ENCODE measurements at places on chromosomes 11 and 22.

- DNase-seq = no peak
Observed at GRCh38 chr11:66002648-66003225, 434 bp downstream of the BANF1 start.

GRCh38 chr11:3684129-3684818, 13.1 kb upstream of the CHRNA10 start:
- no peak for DNase-seq

- no peak for DNase-seq
Observed at GRCh38 chr22:20083891-20084546, 4.0 kb downstream of the DGCR8 start.

GRCh38 chr22:38735126-38735464, 20.7 kb downstream of the SUN2 start:
- no peak for DNase-seq

- DNase-seq = no peak
Observed at GRCh38 chr11:117945047-117945810, 16.0 kb upstream of the TMPRSS13 start.

- DNase-seq = no peak
Observed at GRCh38 chr22:46734830-46735453, 3.1 kb downstream of the CERK start.

- no peak for DNase-seq
Observed at GRCh38 chr11:64910451-64911093, 6.4 kb downstream of the ATG2A start.

GRCh38 chr11:17498475-17498874, 21.8 kb upstream of the ABCC8 start:
- no peak for DNase-seq

DNA sequence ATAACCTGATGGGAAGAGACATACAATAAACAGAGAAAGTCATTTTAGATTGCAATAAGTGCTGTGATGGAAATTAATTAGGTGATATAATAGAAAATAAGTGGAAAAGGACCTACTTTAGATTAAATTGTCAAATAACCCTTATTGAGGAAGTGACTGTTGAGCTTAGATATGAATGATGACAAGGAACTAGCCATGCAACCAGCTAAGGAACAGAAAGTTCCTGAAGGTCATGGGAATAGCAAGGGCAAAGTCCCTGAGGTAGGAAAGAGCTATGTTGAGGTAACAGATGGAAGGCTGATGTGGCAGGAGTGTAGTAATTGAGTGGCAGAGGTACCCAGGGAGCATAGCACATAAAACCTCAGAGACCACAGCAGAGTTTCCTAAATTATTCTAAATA, 135.2 kb downstream of the WNT11 start:
- DNase-seq = no peak

GRCh38 chr11:17700991-17701390, 18.4 kb upstream of the MYOD1 start:
- DNase-seq = no peak

DNA sequence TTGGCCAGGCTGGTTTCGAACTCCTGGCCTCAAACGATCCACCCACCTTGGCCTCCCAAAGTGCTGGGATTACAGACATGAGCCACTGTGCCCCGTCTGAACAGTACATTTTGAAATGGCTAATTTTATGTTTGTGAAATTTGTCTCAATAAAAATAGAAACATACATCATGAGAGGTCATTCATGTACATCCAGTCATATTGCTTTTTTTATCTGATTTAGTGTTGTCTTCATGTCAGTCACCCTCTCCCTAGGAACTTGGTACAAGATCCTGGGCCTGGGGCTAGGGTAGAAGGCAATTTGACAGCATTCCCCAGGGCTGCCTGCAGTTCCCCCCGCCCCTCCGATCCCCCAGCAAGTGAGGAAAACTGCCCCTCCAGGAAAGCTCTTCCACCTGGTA, 46.6 kb upstream of the RBFOX2 start:
- DNase-seq = no peak

DNA sequence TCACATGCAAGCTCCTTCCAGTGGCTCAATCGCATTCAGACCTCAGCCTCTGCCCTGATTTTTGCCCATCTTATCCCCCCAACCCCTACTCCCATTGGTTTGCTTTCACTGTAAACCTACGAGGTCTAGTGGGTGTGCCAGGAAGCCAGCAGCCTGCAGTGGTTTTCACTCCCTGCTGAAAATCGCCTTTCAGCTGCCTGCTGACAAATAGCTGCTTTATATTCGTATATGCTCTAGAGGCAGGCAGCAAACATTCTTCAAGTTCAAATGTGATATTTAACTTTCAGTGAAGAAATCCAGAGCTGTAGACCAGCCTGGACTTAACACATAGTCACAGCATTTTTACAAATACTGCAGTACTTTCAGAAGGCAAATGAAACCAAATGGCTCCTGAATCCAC, 92.8 kb upstream of the APOA1 start:
- no peak for DNase-seq

GRCh38 chr11:44507896-44508445, 57.5 kb upstream of the CD82 start:
- no peak for DNase-seq

DNA sequence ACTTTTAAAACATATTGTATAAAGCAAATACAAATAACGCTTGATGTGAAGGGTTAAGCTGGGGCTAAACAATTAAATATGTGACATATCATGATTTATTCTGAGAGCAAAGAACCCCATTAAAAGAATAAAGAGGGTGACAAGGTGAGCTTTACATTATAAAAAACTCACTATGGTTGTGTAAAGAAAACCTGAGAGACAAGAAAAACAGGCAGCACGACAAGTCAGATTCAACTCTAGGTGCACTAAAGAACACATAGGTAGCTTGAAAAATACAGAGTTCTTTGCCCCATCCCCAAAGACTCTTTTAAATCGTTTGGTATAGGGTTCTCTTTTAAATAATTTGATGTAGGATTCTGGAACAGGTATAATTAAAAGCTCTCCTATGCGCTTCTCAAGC, 63.5 kb downstream of the LUZP2 start:
- no peak for DNase-seq

DNA sequence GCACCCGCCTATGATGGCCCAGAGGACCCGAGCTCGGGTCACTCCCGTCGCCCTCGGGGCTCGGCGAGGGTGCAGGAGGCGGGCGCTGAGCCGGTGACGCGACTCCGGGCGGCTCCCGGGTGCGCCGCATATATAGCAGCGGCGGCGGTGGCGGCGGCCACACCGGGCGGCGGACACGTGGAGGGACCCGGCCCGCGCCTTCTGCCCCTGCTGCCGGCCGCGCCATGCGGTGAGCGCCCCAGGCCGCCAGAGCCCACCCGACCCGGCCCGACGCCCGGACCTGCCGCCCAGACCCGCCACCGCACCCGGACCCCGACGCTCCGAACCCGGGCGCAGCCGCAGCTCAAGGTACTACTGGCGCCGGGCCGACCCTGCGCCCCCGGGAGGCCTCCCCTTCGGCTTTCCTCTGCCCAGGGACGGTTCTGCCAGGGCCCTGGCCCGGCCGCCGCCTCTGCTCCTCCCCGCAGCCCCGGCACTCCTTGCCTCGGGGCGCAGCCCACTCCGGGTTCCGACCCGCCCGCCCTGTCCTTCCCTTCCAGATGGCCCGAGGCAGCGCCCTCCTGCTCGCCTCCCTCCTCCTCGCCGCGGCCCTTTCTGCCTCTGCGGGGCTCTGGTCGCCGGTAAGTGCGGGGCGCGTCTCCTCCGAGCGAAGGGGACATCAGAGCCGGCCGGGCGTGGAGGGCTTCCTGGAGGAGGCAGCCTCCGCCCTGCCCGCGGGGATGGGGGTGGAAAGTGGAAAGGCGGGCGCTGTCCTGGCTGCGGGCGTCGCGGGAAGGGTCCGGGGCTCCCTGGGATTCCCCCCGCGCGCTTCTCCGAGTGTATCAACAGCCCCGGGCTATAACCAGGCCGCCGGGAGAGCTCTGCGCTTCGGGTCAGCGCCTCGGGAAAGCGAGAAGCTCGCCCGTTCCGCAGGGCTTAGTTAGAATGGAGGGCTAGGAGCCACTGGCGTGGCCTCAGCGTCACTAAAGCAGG, at the start of gene GAL:
Gene GAL (plus strand): TSS at position 160 of the 972 bp plus-strand sequence. CDS start 380 bp downstream, at position 540.
- DNase-seq = no peak

- no peak for DNase-seq
Observed at GRCh38 chr11:69075421-69076128, 26.8 kb downstream of the TPCN2 start.

DNA sequence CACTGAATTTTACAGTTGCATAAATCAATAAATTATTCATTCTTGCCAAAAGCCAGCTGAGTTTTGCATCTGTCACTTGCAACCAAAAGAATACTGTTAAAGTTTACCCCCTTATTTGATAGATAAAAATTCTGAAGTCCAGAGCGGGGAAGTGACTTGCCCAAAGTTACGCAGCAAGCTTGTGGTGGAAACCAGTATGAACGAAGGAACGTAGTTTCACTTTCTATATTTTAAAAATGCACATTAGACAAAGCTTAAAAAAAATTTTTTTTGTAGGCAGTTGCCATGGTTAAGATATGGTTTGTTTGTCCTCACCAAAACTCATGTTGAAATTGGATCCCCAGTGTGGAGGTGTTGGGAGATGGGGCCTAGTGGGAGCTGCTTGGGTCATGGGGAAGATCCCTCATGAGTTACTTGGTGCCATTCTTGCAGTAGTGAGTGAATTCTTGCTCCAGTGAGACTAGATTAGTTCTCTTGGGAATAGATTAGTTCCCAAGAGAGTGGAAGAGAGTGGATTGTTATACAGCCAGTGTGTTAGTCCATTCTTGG, 46.3 kb upstream of the SEZ6L start:
- DNase-seq = no peak

- no peak for DNase-seq
Observed at GRCh38 chr11:95242091-95242844, 11.3 kb upstream of the SESN3 start.

DNA sequence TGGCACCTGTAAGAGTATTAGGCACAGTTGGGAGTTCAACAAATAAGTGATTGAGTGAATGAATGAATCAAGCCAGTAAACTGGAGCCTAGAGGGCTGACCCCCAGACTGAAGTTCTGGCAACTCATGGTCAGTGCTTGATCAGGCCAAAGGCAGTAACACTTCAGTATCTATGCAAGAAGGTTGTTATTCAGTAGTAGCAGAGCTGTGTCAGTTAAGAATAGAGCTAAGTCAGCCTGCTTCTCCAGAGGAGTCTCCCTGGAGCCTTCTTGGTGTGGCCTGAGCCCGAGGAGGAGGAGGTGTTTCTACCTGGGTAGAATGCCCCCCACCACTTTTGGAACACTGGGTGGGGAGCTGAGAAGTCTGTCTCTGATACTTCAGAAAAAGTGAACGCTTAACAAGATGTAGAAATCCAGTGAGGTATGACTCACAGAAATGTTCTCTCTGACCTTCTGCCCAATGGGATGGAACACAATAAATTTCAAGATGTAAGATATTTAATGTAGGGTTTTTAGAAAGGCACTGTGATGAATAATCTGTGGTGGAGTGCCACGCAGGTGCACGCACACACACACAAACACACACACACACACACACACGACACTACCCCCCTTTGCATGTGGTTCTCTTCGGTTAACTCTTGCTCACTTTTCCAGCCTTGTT, 219.9 kb downstream of the HIPK3 start:
- no peak for DNase-seq

DNA sequence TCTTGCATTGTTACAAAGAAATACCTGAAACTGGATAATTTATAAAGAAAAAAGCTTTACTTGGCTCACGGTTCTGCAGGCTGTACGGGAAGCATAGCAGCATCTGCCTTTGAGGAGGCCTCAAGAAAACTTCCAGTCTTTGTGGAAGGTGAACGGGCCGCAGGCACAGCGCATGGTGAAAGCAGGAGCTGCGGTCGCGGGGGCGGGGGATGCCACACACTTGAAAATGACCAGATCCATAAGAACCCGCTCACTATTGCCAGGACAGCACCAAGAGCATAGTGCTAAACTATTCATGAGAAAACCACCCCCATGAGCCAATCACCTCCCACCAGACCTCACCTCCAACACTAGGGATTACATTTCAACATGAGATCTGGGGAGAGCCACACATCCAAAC, 45.6 kb upstream of the SEPTIN5 start:
- no peak for DNase-seq

- no peak for DNase-seq
Observed at GRCh38 chr11:123822032-123822431, 15.9 kb upstream of the OR6M1 start.

DNA sequence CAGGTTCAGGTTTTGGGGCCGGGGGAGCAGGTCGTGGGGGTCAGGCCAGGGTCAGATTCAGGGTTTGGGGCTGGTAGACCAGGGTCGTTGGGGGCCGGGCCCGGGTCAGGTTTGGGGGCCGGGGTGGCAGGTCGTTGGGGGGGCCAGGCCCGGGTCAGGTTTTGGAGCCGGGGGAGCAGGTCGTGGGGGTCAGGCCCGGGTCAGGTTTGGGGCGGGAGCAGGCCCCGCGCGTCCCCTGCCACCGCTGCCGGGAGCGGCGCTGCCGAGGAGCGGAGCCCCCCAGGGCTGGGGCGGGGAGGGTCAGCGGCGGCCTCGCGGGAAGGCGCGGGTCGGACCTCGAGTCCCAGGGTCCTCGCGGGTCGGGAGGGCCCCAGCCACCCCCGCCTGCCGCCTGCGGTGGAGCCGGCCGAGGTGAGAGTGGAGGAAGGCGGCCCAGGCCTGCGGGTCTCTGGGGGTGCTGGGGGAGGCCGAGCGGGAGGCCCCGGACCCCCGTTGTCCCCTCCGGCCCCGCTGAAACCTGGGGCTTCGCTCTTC, 535 bp downstream of the TRABD start:
- DNase-seq = no peak

- DNase-seq = no peak
Observed at GRCh38 chr11:18761144-18761543, 30.5 kb downstream of the PTPN5 start.

- no peak for DNase-seq
Observed at GRCh38 chr11:120372296-120372695, 36.1 kb downstream of the ARHGEF12 start.

- no peak for DNase-seq
Observed at GRCh38 chr22:48887394-48888332, 940.0 kb downstream of the BRD1 start.

DNA sequence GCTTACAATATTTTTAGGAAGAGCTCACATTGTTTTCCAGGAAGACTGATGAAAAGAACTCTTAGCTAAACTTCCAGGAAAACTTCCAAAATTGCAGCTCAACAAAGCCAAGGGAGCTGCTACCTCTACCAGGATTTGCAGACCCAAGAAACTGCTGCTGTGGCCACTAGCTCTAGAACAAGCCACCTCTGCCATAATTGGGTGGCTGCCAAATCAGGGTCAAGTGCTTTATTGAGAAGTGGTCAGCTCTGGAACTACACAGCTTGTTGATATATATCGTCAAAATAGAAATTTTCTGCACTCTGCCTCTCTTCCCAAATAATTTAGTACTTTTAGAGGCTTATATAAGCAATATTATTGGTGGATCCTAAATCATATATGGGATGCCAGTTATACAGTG, 371.8 kb upstream of the CHORDC1 start:
- DNase-seq = no peak
